NCI-H1436 treated with DMSO at 0.1 percent for 48 hours (cell line): ENCODE measurements at places on chromosomes 3 and 15.

DNA sequence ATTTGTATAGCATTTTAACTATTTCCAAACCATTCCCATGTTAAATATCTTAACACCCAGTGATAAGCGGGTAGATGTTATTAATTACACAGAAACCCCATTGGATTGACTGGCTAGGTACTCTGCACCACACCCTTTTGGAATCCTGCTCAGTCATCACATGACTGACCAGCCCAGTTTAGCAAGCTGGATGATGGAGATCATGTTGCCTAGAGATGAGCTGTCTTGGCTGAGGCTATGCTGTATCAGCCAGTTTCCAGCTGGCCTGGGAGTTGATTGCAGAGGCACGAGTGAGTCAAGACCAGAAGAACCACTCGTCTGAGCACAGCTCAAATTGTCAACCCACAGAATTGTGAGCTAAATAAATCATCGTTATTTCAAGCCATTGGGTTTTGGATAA lies 124.6 kb downstream of the ZNF621 start:
- DNase-seq: no peak

DNA sequence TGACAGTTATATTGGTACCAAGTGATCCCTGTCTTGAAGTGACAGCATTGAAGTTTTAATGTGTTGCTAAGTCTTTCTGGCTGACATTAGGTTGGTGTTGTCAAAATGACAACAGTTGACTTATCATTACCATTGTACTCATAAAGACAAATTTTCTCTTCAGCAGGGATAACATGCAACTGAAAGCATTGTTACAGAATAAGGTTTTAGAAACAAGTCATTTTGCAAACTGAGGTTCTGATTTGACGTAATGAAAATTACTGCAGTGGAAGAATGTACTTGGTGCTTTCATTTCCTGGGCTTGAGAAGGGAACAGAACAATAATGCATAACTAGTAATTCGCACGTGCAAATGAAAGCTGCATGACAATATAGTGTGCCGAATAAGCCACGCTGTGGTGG lies 75.1 kb downstream of the MOBP start:
- DNase-seq: no peak

GRCh38 chr3:137219801-137220445 lies 262.1 kb downstream of the IL20RB start:
- DNase-seq: no peak

DNA sequence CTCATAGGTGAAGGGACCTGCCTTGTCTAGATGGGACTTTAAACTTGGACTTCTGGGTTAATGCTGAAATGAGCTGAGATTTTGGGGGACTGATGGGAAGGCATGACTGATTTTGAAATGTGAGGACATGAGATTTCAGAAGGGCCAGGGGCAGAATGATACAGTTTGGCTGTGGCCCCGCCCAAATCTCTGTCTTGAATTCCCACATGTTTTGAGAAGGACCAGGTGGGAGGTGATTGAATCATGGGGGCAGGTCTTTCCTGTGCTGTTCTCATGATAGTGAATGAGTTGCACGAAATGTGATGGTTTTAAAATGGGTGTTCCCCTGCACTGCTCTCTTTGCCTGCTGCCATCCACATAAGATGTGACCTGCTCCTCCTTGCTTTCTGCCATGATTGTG lies 42.8 kb downstream of the ILDR1 start:
- no peak for DNase-seq

DNA sequence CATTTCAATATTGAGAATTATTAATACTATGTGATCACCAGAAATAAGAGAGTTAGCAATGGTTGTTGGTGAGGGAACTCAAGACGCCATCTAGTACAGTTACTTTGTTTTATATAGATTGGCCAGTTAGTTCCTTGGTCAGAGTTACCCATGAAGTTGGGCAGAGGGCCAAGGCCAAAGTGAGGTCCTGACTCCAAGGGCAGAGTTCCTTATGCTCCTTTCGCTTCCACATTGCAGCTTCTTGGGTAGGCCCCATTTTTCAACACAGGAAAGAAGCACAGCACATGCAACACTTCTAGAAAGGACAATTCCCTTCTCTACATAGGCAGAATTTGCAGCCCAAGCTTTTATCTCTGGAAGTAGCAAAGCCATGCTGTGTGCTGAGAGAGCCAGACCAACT lies 178.6 kb downstream of the KCNAB1 start:
- DNase-seq: no peak

GRCh38 chr15:33190539-33190938 lies 4.0 kb downstream of the FMN1 start:
- no peak for DNase-seq

DNA sequence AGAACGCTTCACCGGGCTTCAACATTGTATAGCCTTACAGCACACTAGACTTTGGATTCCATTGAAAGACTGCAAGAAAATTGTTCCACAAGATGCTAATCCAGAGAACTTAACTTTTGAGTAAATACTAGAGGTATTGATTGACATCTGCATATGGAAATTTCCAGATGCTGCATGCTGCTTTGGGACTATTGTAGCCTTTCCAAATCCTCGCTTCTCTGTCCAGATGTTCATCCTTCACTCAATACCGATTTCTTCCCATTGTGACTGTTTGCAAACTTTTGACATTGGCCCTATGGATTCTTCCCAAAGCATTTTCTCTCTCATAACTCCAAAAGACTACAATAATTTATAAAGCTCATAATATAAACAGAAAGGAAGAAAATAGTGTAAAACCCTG lies 41.4 kb downstream of the COL6A6 start:
- no peak for DNase-seq

DNA sequence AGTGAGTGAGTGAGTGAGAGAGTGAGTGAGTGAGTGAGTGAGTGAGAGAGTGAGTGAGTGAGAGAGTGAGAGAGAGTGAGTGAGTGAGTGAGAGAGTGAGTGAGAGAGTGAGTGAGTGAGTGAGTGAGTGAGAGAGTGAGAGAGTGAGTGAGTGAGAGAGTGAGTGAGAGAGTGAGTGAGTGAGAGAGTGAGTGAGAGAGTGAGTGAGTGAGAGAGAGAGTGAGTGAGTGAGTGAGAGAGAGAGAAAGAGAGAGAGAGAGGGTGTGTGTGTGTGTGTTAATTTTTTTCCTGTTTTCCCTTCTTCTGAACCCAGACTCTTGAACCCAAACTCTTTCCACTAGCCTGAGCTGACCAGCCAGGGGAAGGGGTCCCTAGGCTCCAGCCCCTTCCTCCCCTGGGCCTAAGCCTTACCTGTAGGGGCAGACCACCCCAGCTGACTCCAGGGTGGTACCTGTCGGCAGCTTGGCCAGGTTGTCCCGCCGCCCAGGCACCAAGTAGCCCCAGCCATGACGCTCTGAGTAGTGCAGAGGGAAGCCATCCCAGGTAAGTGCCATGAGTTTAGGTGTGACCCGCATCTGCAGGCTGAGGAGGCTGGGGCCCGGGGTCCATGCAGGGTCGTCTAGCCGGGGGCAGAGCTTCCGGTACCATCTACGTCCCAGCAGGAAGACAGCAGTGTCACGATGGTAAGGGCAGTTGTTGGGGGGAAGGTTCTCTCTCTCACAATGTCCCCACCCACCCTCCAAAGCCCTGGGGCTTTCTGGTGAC lies 9.4 kb downstream of the POLG start:
- DNase-seq: no peak

DNA sequence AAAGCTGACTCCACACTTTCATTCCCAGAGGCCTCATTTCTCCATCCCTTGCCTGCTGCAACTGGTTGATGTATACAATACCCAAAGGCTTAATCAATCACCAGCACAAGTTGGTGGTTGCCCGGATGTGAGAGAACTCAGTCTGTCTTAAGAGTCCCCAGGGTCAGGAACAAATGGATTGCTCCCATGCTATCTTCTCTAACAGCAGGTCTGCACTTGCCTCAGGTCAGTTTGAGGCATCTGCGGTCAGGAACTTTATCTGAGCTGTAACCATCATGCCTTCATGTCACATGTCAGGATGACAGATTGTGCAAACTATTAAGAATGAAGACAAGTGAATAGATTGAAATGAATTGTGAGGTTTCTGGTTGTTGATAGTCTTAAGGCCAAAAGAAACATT lies 56.1 kb downstream of the BFSP2 start:
- no peak for DNase-seq

DNA sequence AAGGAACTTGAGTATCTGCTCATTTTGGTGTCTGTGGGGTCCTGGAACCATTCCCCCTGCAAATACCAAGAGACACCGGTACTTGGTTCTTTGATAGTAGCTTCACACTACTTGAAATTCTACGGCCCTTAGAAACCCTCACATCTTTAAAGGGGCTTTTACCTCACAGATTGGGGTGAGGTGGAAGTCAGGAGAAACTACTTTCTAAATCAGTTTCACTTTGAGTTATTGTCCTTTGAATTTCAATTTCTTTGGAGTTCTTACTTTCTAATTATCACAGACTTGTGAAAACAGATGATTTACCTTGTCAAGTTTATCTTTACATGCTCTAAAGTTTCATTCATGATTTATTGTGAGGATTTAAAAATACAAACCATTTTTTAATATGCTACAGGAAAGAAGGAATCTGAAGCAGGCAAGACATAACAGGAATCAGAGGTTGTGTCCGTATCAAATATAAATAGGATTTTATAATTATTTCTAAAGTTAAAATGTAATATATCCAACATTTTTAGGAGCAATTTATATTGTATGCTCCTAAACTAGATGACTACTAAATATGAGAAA lies 98.9 kb downstream of the NEDD4 start:
- DNase-seq: no peak

GRCh38 chr15:41585127-41586047 lies 26.4 kb downstream of the TYRO3 start:
- no peak for DNase-seq

GRCh38 chr15:41022487-41023090 lies 69.3 kb downstream of the CHAC1 start:
- DNase-seq: no peak

DNA sequence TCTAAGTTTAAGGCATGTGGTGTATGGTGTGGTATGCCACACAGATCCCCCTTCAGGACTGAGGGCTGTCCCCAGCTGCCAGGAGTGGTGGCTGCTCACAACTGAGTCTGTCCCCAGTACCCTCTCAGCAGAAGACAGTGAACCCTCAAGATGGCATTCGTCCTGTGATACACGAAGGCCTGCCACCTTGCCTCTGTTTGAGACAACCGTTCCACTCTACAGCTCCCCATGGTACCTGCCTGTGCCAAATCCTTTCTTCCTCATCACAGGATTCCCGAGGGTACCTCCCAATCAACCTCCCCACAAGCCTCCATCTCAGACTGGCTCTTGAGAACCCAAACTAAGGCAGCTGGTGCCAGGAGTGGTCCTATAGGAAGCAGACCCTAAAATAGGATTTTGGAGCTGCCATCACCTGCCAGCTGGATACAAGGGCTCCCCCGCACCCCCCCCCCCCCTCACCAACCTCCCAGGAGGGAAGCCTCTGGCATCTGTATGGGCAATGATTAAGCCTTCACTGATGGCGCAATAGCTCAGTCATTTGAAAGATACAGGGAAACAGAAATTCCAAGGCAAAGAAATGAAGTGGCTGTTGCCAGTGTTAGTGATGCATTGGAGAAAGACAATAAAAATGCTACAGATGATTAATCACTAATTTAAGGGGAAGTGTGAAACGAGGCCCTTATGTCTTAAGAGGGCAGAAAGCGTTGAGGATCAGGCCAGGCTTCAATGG lies 230.0 kb upstream of the LYSMD4 start:
- no peak for DNase-seq

- DNase-seq: no peak
Observed at GRCh38 chr15:56361987-56362386, 3.2 kb upstream of the TEX9 start.

- no peak for DNase-seq
Observed at GRCh38 chr15:25738171-25738965, 124.8 kb downstream of the ATP10A start.

GRCh38 chr3:72058493-72059081 lies 273.6 kb upstream of the PROK2 start:
- DNase-seq: no peak

DNA sequence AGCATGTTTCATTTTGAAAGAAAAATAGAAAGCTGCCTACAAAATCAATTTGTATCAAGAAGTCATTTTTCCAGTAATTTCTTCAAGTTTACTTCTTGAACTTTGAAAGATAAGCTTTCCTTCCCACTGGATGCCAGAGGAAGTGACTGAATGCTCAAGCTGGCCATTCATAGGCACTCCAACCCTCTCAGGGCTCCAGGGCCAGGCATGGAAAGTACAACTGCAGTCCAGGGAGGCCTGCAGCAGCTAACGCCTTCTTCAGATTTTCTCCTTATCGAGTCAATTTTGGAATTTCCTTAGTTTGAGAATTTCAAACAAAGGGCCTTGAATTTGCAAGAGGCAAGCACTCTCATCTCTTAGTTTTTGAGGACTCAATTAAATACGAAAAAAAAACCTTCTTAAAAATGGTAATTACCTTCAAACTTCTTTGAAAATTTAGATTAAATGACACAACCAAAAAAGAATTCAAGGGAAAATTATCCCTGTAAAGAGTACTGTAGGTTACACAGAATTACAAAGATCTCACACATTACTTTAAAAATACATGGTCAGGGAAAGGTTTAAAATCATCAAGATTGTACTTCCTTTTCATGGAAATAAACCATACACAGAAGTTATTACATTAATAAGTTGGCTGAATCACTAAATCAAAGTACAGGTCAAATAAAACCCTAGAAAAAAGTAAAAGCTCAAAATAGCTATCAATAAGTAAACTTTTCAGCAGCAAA lies 2.5 kb downstream of the UBP1 start:
- DNase-seq: no peak

DNA sequence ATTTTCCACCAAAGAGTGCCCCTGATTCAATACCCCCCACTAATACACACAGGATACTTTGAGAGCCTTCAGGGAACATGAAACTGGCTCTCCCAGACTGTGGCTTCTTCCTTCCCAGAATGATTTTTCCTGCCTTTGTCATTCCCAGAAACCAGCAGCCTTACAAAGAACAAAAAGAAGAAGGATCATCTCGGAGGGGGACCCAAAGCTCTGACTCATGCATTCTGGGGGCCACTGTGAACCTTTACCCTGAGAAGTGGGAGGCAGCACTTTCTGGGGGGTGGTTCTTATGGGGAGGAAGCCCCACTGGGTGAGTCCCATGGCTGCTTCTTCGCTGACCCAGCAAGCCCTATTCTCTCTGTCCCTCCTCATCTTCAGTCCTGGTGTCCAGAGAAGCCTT lies 44.7 kb upstream of the RAD18 start:
- no peak for DNase-seq

- DNase-seq: no peak
Observed at GRCh38 chr3:188331166-188331565, 177.2 kb downstream of the LPP start.
